ENCODE measurements at places on chromosomes 7 and 10.

- no peak for DNase-seq
These were observed 79.0 kb upstream of the HABP2 start for GRCh38 chr10:113473851-113474250.

DNA sequence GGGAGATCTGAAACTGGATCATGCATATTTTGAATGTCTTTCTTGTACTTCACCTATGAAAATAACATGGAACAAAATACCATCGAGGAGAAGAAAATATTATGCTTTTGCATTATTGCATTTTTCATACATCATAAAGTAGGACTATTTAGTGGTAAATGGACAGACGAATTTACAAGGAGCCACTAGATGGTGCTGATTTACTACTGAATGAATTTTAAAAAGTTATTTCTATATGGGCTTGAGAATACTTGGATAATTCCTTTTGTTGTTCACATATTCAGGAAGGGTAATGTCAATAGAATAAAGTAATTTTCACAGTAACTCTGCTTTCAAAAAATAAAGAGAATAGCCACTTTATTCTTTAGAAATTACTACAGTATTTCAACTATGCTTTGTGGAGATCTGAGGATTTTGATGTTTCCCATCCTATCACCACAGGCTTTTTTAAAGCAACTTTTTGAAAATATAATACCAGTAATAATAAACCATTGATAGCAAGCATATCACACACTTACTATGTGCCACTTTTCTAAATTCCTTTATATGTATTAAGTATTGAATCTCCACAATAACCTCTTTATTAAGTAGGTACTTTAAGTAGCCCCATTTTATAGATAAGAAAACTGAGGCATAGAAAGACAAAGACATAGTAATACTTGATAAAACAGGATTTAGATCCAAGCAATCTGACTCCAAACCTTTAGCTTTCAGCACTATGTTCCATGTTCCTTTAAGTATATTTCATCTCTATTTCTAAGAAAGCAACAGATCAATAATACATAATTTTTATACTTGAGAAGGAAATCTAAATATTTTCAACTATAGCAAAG, 38.6 kb downstream of the NEBL start:
- DNase-seq, result no peak

DNA sequence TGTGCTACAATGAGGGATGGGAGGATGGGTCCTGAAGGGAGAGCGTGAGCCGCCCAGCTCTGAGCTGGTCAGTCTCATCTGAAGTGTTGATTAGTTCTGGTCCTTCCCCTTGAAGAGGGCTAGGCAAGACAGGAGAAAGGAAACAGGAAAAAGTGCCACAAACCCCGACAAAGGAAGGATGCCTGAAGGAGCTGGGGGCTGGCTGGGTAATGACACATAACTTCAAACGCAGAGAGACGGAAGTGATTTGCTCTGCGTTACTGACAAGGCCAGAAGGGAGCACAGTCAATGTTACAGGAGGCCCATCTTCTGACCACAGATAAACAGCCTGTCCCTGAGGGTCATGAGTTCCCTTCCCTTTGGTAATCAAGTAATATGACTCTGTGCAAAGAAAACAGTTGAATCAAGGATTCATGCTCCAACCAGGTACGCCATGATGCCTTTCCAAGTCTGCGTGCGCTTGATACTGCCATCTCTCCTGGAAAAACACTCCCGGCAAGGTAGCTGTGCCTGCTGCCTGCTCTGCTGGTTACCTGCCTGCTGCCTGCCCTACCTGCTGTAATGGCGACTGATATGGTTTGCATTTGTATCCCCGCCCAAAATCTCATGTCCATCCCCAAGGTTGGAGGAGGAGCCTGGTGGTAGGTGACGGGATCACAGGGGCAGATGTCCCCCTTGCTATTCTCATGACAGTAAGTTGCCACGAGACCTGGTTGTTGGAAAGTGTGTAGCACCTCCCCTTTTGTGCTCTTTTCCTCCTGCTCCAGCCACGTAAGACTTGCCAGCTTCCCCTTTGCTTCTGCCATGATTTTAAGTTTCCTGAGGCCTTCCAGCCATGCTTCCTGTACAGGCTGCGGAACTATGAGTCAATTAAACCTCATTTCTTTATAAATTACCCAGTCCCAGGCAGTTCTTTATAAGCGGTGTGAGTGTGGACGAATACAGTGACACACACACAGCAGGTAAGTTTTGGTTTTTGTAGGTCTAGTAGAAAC, 57.9 kb downstream of the GRB10 start:
- no peak for DNase-seq

- DNase-seq, result no peak
These were observed 7.6 kb upstream of the STN1 start for GRCh38 chr10:103925591-103925990.

GRCh38 chr7:116554911-116555310, 30.1 kb downstream of the CAV1 start:
- DNase-seq, result no peak

- DNase-seq, result peak; percentile 60
These were observed 10.4 kb downstream of the NUB1 start for GRCh38 chr7:151351967-151352366.

GRCh38 chr7:4297918-4298219, 384.2 kb upstream of the FOXK1 start:
- DNase-seq, result no peak

DNA sequence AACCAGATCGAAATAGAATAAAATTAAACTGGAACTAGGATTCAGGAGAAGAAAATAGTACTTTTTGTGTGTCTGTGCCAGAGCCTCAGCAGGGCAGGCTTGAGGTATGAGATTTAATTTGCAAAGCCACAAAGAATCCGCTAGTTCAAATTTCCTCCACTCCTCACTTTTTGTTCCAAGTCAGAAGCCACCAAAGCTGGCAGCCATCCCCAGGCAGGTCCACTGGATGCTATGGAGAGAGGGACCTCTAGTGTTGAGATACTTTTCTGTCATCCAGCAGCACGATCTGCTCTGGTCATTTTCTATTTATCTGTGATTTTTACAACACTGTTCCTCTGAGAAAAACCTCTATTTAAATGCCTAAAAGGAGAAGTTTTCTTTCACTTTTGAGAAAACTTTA, 147.9 kb upstream of the FRMD4A start:
- no peak for DNase-seq

DNA sequence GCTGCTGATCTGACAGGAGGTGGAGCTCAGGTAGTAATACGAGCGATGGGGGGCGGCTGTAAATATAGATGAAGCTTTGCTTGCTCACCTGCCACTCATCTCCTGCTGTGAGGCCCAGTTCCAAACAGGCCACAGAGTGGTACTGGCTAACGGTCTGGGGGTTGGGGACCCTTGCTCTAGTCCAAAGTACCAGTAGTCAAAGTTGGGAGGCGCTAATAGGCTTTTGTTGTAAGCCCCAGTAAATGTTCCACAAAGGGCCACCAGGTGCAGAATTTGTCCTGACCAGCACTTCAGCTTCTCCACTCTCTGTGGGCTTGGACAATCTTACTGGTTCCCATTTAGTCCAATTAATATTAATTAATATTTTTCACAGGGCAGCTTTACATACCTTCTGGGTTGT, 206.6 kb downstream of the ACTR3B start:
- no peak for DNase-seq

GRCh38 chr10:28505359-28505959, 27.5 kb upstream of the WAC start:
- DNase-seq, result no peak

GRCh38 chr7:44994877-44995554, 5.0 kb upstream of the CCM2 start:
- DNase-seq, result no peak

DNA sequence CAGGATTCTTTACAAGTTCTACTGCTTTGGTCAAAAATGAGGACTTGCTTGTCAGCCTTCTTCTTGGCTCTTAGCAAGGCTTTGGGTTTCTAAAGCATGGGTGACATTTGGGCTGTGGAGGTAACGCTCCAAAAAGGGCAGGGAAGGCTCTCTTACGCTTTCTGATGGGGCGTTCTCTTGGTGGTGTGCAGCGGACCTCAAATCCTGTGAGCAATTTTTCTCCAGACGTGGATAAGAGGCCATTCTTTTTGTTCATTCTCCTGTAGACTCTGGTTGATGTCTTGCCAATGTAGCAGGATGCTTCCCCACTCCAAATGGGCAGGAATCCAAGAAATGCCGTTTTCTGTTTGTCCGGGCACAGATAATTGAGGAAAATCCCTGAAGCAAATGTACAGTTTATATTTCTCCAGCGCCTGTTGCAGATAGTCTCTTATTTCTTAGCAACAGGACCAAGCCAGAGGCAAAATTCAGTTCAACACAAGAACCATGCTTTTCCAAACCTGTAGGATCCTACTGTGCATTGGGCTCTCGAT, 138.4 kb upstream of the NFE2L3 start:
- no peak for DNase-seq

DNA sequence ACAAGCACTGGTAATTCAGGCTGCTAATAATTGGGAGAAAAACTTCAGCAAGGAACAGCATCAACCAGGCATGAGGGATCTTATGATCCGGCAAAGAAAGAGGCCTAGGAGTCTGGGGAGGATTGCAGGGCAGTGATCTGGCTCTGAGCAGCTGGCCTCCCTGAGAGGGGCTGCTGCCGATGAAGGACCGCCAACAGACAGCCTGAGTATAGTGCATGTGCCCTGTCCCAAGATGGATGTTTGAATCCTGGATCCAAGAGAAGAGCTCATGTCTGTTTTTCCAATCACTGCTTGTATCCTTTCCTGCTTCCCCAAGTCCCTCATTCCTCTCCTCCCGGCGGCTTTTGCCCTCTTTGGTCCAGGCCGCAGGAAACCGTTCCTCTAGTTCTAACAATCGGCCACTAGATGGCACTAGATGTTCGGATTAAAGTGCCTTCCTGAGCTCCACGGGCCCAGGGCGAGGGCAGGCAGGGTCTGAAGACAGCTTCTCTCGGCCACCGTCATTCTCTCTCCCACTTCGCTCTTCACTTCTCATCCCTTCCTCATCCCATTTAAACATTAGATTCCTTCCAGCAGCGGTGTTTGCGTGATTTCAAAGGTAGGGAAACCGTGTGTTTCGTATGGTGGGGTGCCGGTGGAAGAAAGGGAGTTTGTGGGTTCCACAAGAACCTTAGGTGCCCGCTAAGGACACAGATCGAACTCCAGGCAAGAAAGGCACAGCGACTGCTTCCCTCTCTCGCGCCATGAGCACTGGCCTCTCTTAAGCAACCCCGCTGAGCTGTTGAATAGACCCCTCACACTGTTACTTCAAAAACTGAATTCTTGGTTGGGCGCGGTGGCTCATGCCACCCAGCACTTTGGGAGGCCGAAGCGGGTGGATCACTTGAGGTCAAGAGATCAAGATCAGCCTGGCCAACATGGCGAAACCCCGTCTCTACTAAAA, 82.4 kb downstream of the ADCYAP1R1 start:
- peak; percentile 19 for DNase-seq

DNA sequence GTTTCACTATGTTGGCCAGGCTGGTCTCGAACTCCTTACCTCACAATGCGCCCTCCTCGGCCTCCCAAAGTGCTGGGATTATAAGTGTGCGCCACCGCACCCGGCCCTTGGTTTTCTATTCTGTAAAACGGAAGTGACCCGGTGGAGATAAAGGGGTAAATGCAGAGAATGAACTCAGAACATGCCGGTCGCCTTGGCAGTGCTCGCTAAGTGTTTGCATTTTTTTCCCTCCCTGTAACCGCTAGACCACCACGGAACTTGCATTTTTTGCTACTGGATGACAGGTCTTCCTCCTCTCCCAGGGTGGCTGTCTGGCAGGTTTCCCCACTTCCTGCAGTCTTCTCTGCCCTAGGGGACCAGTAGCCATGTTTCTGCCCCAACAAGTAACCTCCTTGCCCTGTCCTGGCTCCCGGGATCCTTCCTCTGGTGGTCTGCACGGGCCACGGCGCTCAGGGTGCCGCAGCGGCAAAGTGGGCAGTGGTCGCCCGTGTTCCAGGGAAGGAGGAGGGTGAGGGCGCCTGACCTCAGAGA, 18.8 kb upstream of the GNA12 start:
- no peak for DNase-seq

DNA sequence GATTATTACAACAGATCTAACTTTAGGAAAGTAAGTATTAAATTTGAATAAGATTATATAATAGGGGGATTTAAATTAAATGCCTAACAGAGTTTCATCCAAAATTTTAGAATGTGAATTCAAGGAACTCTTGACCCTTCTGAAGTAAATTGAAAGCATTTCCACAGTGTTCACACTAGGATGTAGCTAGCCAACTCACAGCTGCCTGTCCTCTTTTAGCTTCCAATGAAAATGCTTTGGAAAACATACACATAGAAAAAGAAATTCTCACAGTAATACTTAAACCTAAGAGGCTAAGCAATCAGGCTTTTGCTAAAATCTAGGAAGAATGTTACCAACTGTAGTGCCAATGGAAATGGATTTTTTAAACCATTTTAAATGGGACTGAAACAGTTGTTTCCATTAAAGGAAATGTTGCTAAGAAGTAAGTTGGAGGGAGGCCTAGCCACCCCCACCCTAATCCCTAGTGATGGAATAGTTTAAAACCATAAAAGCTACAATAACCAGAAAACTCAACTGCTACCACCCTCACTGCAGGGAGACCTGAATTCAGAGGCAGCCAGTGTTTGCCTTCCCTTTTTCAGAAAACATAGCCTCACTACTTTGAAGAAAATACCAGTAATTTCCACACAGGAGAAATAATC, 58.3 kb downstream of the REEP3 start:
- no peak for DNase-seq

DNA sequence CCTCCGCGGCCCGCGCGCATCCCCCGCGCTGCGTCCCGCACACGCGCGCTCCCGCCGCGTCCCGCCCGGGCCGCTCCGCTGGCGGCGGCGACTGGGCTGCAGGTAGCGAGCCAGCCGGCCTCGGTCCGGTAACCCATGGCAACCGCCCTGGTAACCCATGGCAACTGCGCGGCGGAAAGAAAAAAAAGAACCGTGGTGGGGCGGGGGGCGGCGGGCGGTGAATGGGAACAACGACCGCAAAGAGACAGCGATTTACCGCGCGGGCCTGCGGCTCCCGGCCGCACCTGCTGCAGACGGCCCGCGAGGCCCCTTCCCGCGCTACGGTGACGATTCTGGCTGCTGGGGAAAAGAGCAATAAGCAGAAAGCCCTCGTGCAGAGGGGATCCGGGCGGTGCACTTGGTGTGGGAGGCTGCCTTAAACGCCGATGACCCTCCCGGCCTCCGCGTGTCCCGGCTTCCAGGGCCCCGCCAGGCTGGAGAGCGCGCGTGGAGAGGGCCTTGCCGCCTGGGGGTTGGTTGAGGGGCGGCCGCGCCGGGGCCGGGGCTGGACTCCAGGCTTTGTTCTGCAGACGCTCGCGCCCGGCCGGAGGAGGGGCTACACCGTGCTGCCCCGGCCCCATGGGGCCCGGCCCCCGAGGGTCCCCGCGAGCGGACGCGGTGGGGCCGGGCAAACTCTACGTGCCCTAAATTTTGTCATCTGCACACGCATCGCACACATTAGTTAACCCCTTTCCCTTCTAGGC, 84.7 kb downstream of the SNX10 start:
- DNase-seq, result peak; percentile 33

GRCh38 chr7:17315974-17316373, 17.5 kb downstream of the AHR start:
- DNase-seq, result no peak

GRCh38 chr10:27388761-27389399, 115.2 kb upstream of the RAB18 start:
- DNase-seq, result no peak

- no peak for DNase-seq
These were observed 515 bp downstream of the RALA start for GRCh38 chr7:39623732-39624441.

Data from T-helper 2 cell treated with Interferon-gamma antibody and Interleukin-4, amounts not matched to agents 5 μg/mL and 100 μg/mL, for 36 hours (primary cell).